Hematopoietic multipotent progenitor cell treated with erythropoietin and hydrocortisone succinate and interleukin-3 and kit ligand, for 15 days (in vitro differentiated cells): ENCODE measurements at places on chromosomes 2 and 18.

DNA sequence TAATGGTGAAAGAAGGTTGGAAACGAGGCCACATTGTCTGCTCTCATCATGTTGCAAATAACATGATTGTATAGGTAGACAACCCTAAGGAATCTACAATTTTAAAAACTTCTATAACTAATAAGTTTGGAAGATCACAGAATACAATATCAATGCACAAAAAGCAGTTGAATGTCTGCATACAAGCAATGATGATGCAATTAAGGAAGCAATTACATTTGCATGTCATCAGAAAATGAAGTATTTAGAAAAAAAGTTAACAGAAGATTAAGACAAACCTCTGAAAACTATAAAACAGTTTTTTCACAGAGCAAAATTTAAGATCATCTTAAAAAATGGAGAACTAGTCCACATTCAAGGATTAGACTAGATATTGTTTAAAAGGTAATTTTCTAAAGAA lies 181.1 kb downstream of the METTL4 start:
- no peak for DNase-seq

DNA sequence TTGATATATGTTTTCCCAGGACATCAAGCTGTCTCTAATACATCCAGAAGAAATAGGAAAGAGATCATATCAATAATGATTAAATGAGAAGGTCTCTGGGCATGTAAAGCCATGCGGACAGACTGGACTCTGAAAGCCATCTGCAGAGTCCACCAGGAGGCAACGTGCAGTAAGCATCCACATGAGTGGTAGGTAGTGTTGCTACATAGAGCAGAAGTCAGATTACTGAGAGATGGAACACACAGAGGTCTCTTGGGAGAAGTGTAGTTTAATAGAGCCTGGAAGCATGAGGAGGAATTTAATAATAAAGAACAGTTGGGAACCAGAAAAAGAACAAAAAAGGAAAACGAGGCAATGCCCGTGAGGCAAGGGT lies 758.1 kb upstream of the DDX18 start:
- DNase-seq, result no peak

DNA sequence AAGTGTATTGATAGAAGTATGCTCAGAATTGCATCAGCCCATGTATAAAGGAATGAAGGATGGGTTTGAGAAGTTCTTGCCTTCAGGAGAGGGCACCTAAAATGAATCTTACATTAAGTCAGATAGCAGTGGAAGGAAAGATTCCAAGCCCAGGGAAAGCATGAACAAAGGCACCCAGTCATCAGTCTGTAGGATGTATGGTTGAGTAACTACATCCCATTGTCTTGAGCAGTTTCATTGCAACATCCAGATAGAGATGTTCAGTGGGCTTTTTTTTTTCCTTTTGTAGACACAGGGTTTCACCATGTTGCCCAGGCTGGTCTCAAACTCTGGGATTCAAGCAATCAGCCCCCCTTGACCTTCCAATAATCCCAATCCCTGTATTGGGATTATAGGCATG lies 80.7 kb downstream of the ARHGAP28 start:
- no peak for DNase-seq

DNA sequence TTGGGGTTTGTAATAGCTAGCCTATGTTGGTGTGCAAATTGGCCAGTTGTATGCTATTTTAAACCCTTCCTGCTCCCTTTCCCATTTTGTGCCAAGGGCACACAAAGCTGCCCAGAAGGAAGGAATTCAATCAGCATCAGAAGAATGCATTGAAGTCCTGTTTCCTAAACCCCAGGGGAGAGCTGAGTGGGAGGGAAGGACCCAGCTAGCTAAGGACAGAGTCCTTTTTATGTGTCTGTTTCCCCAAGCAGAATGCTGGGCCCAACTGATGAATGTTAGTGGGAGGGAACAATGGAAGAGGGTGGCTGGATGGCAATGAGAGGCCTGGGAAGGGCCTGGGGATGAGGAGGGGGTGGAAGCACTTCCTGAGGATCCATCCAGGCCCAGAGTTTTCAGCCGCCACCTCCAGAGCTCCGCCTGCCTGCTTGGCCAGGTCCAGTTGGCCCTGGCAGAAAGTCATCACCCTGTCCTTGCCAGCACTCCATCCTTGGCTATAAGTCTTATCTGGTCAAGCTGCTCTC lies 32.7 kb downstream of the MEX3C start:
- DNase-seq, result no peak

DNA sequence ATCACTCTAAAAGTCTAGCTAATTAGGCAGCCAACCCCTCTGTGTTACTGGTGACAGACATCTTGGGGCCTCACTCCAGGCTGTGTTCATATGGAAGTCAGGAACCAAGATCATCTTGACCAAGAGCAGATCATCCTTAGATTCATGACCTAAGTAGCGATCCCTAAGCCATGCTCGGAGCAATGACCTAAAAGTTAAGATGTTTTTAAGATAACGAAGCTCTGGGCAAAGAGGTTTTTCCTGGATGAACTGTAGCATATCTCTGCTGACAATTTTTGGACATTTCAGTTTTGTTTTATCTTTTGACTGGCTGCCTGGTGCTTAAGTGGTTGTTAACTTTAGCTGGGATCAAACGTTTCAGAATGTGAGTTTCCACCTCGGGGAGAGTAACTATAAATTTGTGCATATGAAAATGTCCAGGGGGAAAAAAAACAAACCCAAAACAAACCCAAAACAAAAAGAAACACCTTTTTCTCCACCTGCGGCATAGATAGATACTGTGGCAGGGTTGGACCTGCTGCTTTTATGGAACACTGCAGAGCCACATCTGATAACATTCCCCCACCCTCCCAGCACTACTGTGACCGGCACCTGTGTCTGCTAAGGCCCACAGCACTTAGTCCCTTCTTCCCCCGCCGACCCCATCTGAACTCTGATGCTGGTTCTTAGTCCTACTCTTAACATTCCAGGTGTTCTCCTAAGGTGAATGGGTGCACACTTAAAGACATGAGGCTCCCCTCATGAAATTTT lies 45.5 kb downstream of the EPAS1 start:
- no peak for DNase-seq

GRCh38 chr2:240881913-240882312 lies 13.3 kb downstream of the AGXT start:
- DNase-seq, result no peak

GRCh38 chr2:68431316-68431972 lies 35.6 kb downstream of the FBXO48 start:
- no peak for DNase-seq

DNA sequence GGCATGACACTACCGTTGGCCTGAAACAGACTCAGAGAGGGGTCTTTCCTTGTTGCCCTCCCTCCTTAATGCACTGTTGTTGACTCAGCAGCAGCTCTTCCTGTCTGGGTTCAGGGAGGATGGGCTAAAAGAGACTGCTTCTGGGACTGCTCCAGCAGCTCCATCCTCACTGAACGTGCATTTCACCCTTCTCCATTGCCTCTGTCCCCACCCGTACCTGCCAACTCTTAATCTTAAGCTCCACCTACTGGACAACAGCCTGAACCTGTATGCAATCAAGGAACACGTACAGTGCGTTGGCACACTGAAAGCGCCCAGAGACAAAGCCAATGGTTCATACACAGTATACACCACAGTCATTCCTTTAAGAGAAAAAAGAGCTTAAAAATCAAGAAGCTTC lies 230.8 kb upstream of the RAB6C start:
- no peak for DNase-seq

- DNase-seq, result no peak
Observed at GRCh38 chr2:26752656-26753055, 11.4 kb upstream of the SLC35F6 start.

- DNase-seq, result no peak
Observed at GRCh38 chr2:210964141-210964764, 407.9 kb downstream of the CPS1 start.

GRCh38 chr2:37683921-37684780 lies 12.7 kb upstream of the CDC42EP3 start:
- no peak for DNase-seq

DNA sequence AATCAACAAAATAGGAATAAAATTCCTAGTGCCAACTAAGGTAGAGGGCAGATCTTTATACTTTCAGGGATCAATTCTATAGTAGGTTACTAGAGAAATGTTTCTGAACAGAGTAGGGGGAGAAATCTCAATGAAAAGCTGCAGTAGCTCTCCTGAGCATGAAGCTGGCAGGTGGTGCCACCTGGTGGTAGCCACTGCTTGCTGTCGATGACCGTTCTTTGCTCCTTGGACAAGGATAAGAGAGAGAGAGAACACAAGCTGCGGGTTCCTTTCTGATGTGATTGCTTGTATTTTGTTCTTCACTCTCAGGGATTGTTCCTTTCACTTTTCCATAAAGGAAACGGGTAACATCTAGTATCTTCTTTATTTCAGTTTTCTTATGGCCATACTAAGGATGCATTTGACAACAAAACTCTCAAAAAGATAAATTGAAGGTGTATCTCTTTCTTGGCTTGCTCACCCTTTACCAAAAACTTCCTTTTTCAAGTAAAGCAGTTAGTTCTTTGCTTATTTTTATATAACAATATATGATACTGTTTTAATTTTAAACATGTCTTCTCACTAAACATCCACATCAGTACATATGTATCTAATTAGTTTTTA lies 18.6 kb upstream of the MRPL19 start:
- DNase-seq, result peak; percentile 37

DNA sequence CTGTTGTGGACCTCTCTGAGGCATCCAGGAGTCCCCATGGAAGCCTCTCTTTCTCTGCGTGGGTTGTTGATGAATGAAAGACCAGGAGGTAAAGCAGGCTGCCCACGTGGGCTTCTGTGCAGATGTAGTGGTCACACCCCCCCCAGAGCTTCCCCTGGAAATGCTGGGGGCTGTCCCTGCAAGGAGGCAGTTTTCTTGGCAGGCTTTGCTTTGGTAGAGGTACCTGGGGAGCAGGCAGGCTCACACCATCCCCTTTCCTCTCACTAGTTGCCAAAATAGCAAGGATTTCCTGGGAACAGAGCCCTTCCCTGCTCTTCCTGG lies 97.6 kb upstream of the MAP3K20 start:
- DNase-seq, result no peak

- DNase-seq, result no peak
Observed at GRCh38 chr2:881204-881918, 69.3 kb upstream of the SNTG2 start.

DNA sequence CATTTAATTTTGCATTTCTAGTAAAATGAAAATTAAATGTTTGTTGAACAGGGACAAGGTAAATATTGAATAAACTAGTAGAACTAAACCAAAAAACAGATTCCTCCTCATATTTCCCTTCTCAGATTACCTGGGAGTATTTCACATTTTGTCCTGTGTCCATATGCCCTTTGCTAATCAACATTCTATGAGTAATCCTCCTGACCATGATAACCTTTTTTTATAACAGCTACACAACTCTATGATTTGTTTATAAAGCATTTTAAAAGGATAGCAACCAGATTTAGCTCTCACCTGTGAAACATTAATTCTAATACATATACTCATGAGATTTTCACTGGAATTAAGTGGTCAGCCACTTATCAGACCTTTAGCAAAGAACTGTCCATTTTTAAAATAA lies 7.1 kb upstream of the DSG2 start:
- no peak for DNase-seq
